ENCODE measurements at places on chromosomes 3 and 15.

DNA sequence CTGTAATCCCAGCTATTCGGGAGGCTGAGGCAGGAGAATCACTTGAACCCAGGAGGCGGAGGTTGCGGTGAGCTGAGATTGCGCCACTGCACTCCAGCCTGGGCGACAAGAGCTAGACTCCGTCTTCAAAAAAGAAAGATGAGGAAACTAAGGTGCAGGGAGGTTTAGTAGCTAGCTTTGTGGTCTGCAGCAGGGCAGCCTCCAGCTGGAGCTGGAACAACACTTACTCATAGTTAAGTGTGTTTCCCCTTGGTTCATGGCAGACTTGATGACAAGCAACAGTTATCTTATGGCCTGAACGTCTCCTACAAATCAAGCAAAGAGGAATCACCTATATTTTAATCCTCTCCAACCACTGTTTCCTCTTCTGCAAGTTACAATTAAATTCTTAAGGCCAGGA is 12.6 kb downstream of the KAT2B start:
- no peak for DNase-seq

- DNase-seq, result no peak
Measured at GRCh38 chr3:96000966-96001365, 813.4 kb upstream of the EPHA6 start.

DNA sequence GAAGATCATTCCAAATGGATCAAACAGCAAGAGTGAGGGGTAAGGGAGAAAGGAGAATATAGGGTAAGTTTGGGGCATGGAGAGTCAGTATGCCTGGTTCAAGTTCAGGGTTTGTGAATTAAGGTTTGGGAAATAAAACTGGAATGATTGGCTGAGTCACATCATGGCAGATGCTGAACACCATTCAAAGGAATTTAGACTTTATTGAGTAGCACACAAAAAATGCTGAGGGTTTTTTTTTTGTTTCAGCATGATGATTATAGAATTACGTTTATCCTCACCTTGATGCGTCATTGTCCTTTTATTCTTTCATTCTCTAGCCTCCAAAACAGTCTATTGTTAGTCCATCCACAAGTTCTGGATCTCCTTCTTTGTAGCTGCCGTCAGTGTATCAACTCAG is 220.0 kb upstream of the UMPS start:
- no peak for DNase-seq

DNA sequence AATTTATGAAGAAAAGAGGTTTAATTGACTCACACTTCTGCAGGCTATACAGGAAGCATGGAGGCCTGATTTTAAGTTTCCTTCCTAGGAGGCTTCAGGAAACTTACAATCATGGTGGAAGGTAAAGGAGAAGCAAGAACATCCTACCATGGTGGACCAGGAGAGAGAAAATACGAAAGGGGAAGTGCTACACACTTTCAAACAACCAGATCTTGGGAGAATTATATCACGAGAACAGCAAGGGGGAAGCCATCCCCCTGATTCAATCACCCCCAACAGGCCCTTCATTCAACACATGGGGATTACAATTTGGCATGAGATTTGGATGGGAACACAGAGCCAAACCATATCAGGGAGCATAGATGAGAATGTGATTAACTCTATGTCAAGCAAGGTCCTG is 121.0 kb downstream of the MTHFS start:
- DNase-seq, result no peak

DNA sequence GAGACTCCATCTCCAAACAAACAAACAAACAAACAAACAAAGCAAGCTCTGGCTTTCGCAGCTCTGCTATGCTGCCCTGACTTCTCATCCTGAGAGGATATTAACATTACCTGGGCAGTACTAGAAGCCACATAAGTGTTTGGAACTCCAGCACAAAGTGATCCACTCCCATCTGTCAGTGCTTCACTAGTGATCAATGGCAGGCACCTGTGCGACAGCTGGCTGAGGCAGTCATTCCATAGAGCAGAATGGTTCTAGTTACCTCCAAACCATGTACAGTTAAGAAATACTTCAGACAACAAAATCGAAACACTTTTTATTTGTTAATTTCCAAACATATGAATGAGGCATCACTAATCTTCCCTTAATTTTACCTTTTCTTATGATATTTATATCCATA is 2.8 kb upstream of the MB21D2 start:
- no peak for DNase-seq

DNA sequence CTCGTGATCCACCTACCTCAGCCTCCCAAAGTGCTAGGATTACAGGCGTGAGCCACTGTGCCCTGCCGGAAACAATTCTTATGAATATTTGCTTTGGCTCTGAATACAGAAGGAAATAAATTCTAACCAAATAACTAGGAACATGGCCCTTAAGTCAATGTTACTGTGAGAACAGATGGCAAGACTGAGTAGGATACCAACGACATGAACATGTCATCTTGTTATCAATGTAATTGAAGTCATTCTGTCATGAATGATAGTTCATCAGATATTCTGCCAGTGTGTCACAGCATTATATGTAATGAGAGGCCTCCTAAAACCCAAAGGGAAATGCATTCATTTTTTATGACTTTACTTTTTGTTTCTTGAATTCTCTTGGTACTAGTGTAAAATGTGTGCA is 548.8 kb downstream of the MCTP2 start:
- DNase-seq, result no peak

DNA sequence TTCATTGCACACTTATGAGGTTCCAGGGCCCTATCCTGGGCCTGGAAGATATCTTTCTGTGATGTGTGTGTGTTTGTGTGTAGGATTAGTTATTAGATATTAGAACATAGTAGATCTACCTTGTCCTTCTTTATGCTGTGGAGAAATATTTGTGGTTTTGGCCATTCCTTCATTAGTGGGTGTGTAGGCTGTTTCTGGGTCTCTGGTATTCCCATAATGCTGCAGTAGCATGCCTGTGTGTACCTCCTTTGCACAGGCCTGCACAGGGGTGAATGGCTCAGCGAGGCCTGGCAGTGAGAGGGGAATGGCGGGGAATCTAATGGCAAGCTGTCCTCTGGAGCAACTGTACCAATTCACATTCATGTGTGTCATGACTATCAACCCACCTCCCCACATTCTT is 125.8 kb upstream of the MRPS22 start:
- no peak for DNase-seq
